Stimulated activated CD4-positive, alpha-beta T cell treated with anti-CD3 and anti-CD28 coated beads, Interleukin-15, amount 100 ng/mL, for 48 hours (primary cell): ENCODE measurements at places on chromosomes 16 and 17.

GRCh38 chr17:29155227-29155965, 24.8 kb downstream of the MYO18A start:
- peak; percentile 67 for DNase-seq

- DNase-seq = no peak
Observed at GRCh38 chr17:60164164-60164563, 14.4 kb downstream of the CA4 start.

DNA sequence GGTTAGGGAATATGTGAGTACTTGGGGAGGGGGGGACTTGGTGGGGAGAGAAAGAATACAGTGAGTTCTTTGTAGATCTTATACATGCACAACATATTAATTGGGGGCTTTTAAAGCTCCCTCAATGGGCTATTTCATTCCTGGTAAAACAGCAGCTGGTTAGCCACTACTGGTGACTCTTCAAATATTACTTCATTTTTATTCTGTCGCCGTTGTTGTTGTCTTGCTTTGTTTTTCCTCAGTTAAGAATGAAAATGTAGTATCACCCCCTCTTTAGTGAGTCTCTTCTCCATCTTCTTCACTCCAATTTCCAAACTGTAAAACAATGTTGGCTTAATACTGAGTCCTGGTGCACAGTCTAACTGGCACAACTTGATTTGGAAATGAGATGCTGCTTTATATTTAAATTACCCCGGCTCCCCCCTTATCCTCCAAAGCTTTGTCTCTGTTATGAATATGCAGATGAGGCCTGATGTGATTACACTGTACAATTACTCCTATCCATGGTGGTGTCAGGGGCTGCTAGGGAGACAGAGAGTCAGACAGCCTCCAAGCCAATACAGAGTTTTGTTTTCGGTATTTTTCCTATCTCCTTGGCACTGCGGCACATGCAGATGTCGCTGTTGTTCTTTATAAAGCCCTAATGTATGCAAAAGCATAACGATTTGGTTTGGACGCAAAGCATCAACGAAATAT, 256.9 kb upstream of the PMFBP1 start:
- no peak for DNase-seq

DNA sequence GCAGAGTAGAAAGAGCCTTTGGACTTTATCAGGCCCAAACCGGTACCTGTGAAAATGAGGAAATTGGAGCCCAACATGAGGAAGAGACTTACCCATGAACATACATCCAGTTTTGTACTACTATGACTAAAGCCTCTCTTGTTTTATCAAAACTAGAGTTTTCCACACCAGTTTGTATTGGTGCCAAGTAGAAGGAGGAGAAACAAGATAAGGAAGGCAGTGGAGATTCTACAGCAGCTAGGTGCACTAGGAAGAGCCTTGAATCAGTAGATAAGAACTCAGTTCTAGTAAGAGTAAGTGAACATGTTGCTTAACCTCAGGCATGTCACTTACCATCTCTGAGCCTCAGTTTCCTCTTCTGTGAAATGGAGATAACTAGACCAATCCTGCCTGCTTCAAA, 13.7 kb upstream of the TMEM132E start:
- no peak for DNase-seq

DNA sequence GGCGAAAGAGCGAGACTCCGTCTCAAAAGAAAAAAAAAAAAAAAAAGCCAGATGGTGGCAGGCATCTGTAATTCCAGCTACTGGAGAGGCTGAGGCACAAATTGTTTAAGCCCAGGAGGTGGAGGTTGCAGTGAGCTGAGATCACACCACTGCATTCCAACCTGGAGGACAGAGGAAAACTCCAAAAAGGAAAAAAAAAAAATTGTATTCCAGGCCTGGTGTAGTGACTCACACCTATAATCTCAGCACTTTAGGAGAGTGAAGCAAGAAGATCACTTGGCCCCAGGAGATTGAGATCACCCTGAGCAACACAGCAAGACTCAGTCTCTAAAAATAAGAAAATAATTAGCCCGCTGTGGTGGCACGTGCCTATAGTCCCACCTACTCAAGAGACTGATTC, 20.1 kb downstream of the HBQ1 start:
- no peak for DNase-seq

DNA sequence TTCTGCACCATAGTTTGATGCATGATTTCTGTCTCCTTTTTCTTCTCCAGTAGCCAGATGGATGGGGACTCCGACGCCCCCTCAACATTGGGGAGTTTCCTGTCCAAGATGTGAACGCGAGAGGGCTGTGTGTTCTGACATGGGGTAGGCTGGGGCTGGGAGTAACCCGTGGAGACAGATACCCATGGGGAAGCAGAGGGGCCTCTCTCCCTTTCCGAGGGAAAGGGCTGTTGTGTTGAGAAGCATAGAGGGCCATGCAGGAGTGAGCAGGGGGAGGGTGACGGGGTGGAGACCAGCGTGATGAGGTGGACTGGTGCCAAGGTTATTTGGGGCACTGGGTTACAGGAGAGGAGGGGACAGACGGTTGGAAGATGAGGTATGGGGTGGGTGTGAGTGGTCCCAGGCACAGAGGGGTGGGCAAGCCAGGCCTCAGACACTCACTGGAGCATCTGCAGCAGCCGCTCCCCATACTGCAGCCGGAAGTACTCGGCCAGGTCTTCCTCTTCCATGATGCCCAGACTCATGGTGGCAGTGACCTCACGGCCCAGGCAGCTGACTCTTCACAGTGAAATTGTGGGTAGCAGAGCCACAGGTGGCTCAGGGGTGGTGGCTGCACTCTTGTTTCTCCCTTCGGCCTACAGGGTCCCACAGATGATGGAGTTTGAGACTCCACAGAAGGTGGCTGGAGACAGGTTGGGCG, 400 bp downstream of the CCDC42 start:
- DNase-seq = no peak

DNA sequence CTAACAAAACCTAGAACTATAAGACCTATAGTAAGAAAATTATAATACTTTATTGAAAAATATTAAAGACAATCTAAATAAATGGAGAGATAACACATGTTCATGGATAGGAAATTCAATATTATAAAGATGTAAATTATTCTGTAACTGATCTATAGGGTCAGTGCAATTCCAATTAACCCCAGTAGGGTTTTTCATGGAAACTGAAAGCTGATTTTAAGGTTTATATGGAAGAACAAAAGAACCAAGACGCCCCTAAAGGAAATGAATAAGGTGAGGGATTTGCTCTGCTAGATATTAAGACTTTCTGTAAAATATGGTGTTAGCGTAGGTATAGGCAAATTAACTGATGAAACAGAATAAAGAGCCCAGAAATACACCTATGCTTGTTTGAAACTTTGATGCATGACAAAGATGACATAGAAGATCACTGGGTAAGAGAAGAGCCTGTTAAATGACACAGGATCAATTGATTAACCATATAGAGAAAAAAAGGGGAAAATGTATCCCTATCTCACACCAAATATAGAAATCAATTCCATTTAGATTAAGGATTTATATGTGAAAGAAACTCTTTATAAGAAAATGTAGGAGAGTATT, 3.0 kb downstream of the ICAM2 start:
- DNase-seq = no peak

GRCh38 chr16:73166441-73166851, 118.5 kb upstream of the ZFHX3 start:
- no peak for DNase-seq

DNA sequence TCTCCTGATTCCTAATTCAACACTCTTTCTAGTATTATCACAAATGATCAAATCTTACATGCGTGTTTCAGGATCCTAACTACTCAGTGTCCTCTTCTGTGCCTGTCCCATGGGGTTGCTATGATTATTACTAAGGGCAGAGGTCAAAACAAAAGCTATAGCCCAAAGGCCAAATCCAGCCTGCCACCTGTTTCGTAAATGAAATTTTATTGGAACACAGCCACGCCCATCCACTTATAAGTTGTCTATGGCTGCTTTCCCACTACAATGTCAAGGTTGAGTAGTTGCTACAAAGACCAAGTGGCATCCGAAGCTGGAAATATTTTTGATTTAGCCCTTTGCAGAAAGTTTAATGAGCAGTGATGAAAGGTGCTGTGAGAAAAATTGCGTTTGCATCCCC, 336.6 kb downstream of the TMEM114 start:
- no peak for DNase-seq

DNA sequence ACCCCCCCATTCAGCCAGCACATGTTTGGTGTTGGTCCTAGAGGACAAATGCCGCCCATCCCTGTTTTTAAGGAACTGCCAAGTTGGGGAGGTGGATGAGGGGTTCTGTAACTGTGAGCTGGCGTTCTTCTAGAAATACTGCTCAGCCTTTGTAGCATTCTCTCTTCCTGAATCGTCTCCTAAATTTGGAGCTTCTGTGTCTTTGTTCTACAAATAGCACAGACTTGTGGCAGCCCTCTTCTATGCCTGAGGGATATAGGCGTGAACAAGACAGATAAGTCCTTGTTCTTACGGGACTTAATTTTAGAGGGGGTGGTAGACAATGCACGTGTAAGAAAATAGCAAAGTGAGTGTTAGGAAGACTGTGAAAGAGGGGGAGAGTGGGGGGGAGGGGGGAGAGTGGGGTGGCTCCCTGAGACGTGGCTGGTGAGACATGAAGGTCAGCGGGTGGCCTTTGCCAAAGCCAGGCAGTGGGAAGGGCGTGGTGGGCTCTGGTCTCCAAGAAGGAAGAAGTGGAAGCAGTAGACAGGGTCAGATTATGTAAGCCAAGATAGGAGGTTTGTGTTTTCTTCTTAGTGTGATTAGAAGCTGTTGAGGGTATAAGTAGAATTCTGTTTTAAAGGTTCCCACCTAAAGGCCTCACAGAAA, 9.9 kb downstream of the MFSD11 start:
- DNase-seq = no peak
